ENCODE measurements at places on chromosomes 1 and 21.

GRCh38 chr1:60916906-60917305, 165.5 kb upstream of the NFIA start:
- no peak for DNase-seq

GRCh38 chr1:205939690-205940330, 3.4 kb downstream of the SLC26A9 start:
- DNase-seq = no peak

- DNase-seq = no peak
These were observed 10.9 kb downstream of the YARS1 start for GRCh38 chr1:32806290-32806689.

DNA sequence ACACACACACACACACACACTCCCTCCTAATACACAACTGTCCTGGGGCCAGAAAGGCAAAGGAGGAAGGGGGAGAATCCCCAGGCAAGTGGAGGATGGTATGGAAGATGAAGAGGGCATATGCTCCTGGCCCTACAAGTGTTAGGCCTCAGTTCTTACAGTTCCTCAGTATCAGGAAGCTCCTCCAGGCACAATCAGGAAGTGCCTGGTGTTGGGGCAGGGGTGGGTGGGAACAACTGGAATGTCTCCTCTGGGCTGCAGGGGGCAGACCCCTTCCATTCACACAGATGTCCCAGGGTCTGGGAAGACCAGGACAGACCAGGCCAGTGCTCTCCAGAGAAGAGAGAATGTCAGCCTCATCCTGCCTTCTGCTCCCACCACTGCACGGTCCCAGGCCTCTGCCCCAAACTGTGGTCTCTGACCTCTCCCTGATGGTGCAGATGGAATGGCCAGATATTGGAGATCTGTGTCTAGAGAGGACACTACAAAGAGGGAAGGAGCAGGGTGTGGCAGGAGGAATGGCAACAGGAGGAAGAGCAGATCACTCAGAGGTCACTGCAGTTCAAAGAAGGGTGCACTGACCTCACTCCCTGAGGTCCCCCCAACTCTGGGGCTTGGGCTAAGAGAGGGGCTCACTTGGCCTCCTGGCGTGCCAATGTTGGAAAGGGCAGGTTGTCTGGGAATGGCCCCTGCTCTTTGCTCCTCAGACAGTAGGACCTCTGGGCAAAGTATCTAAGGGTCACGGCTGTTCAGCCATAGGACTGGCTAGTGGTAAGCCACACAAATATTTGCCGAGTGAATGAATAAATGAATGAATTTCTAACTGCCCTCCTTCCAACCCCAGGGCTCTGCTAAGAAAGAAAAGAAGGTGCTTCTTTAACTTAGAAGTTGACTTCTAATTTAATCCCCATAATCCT, 2.5 kb upstream of the DENND2D start:
- no peak for DNase-seq

GRCh38 chr1:25906644-25907300, 553 bp upstream of the STMN1 start:
- DNase-seq = no peak

GRCh38 chr1:7281821-7282220, 489.3 kb upstream of the VAMP3 start:
- no peak for DNase-seq

- DNase-seq = no peak
These were observed 48.6 kb downstream of the WNT2B start for GRCh38 chr1:112557385-112557784.

DNA sequence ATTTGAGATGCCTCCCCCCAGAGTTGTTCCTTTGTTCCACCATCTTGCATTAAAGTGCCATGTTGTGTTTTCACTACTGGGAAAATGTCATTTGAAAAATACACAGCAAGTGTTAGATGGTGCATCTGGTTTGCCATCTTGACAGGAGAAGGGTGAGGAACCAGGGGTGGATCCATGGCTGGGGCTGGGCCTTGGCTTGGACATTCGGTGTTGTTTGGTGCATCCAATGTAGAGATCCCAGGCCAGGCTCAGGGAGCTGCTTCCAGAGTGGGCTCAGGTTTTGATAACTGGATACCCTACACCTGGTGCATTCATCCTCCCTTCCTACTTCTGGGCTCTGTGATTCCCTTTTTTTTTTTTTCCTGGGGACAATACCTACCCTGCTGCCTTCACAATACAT, 103.5 kb downstream of the UCK2 start:
- DNase-seq = no peak

DNA sequence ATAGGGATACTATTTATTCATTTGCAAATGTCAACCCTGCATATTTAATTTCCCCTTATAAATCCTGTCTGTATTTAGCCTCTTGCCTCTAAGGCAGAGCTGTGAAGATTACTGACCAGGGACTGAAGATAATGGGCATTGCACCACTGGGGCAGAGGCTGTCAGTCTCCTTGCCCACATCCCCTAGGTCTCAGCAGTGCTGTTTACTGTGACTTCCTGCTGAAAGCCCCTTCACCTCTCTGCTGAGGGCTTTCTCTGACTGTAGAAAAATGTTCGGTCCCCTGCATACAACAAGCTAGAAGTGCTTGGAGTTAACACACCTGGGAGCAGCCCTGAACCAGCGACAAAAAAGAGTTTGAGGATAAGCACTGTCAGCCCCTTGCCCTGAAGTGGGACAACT, 28.8 kb downstream of the SLC5A9 start:
- no peak for DNase-seq

All from stimulated activated CD4-positive, alpha-beta T cell treated with anti-CD3 and anti-CD28 coated beads, TNF-alpha, amount 100 ng/mL, for 4 hours (primary cell).